ENCODE measurements at places on chromosomes 3 and 15.

DNA sequence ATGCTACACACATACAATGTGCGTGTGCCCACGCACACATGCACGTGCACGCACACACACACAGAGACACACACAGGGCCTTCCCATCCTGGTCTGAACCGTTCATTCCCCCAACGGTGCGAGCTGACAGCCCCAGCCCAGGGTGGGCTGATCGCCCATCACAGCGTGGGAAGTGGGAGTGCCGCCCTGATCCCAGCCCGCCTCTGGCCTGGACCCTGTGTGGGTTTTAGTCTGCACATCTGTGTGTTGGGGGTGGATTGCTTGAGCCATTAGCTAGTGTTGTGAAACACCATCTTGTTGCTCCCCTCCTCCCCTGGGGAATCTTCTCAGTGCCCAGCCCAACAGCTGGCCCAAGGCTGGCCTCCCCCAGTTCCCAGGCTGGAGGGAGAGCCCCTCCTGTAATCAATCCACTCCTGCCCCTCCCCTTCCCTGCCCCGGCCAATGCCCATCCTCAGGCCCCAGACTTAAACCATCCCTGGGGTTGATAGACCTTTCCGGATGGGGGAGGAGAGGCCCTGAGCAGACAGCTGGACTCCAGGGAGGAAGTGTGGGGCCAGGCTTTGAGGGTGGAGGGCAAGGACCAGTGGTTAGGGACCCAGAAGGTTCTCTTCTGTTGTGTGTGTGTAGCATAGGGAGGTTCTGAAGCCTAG lies 8.3 kb downstream of the SEMA3G start:
- DNase-seq = no peak

GRCh38 chr3:12944413-12944812 lies 103.0 kb upstream of the RPL32 start:
- no peak for DNase-seq

DNA sequence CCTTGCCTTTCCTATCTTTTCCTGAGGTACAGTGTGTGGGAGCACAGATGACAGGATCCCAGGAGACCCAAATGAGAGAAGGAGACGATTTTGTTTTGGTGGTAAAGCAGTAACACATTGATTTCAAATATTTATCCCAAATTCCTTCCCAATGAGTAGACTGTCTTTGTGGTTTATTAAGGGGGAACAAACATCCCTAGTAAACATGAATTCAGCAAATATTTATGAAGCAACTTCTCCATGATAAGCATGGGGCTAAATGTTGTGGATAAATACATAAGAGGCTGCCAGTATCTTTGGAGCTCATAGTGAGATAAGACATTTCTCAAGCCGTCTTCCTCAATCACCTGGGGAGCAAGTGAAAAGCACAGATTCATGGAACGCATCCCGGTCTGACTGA lies 460.8 kb upstream of the CFAP20DC start:
- DNase-seq = no peak

DNA sequence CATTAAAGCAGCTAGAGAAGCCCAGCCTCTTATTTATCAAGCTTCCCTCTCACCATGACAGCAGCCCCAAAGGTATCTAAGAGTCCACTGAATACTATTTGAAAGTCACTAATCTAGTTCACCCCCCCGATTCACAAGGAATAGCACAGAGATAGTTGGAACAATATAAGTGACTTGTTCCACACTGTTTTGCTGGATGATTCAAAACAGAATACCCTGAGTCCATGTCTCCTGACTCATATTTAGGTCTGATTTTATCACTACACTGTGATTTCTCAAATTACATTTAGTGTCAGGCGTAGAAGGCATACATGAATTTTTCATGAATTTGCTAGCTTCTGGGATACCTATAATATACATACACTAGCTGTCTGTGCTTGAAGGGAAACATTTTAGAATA lies 18.7 kb upstream of the EOGT start:
- DNase-seq = no peak

Measured in stimulated activated CD4-positive, alpha-beta T cell treated with anti-CD3 and anti-CD28 coated beads, Interleukin-4, amount 100 ng/mL, for 1 hour (primary cell).